ENCODE measurements at places on chromosomes 3 and 15.
A peak's percentile ranks its signal among the peaks of the same experiment; 100 is the strongest.

- no peak for DNase-seq
Observed at GRCh38 chr3:48931944-48932580, 13.4 kb downstream of the ARIH2 start.

- peak; percentile 39 for DNase-seq
Observed at GRCh38 chr3:197501879-197502620, 53.7 kb downstream of the BDH1 start.

DNA sequence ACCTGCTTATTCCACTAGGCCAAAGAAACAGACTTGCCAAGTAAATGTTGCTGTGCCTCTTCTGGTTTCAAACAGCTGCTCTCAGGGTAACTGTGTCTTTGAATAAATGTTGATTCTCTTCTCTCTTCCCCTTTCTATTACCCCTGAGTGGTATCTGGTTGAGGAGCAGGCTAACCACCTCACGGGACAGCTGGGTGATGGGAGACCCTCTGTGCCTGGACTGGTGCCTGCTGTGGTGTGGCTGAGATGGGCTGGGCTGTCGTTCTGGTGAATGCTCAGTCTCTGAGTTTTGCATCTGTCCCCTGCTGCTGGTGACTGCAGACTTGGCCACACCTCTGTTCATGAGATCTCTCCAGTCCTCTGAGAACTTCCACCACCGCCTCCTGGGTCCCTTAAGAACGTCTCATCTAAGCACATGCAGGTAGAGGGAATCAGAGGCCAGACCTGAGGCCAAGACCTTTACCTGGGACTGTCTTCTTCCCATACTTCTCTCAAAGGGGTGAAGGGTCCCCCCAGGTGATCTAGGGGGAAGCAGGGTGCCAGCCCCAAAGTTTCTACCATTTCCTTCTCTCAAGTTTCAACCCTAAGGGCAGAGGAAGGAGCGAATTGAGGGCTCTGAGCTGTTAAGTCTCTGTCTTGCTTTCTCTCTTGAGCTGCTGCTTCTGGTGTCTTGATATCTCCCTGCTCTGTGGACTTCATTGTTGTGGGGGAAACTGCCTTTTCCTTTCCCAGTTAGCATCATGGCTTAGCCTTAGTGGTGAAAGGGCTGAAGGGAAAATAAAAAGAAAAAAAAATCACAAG, 252.9 kb downstream of the EBLN2 start:
- DNase-seq, result no peak

- DNase-seq, result no peak
Observed at GRCh38 chr15:100256101-100256969, 85.4 kb downstream of the ADAMTS17 start.

- no peak for DNase-seq
Observed at GRCh38 chr3:15094187-15094875, 4.6 kb downstream of the RBSN start.

DNA sequence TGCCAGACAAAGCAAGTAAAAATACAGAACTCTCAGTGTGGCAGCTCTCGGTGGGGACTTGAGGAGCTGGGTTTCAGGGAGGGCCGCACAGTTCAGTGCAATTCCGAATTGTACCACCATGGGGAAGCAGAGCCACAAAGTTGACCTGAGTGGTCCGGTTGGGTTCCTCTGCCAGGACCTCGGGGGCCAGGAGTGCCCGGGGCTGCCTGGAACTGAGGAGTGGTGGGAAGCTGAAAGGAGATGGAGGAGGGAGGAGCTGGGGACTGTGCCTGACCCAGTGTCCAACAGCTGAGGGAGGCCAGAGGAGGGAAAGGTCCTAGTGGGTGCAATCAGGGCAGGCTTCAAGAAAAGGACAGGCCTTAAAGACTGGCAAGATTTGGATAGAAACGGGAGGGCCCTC, 32.2 kb upstream of the TRH start:
- DNase-seq, result peak; percentile 20

DNA sequence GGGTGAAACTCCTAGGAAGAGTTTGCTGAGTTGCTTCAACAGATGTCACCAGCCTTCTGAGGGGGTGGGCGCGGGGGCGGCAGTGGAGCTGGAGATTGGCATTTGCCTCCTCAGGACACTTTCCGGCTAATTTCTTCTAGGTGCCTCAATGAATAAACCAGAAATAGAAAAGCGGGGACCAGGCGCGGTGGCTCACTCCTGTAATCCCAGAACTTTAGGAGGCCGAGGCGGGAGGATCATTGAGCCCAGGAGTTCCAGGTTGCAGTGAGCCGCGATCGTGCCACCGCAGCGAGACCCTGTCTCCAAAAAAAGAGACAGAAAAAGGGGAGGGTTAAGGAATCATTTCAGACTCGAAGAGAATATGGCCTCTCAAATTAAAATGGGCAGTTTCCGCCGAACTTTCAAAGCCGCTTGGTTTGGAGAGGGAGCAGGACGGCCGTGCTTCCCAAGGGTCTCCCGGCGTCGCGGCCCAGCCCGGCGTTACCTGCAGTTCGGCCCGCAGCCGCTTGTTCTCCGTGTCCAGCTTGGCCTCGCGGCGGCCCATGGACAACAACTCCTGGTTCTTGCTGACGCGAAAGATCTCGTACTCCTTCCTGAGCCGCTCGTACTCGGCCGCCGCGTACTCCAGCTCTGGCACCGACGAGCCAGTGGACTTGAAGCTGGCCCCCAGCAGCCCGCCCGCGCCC, 587 bp downstream of the NPHP3 start:
- peak; percentile 16 for DNase-seq

DNA sequence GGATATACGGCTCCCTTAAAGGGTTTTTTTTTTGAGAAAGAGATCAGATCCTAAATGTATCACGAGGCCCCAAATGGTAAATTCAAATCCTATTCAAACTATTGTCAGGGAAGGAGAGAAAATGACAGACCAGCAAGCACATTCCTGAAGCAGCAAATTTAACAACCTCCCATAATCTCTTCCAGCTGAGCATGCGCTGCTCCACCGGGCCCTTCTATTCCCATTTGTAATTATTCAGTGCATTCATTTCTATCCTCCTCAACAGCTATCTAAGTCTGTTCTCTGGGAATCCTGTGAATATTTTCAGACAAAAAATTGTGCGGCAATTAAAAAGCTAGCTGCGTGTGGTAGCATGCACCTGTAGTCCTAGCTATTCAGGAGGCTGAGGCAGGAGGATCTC, 43.2 kb downstream of the MAGI1 start:
- DNase-seq, result no peak

- no peak for DNase-seq
Observed at GRCh38 chr3:183734750-183735494, 37.3 kb downstream of the YEATS2 start.

DNA sequence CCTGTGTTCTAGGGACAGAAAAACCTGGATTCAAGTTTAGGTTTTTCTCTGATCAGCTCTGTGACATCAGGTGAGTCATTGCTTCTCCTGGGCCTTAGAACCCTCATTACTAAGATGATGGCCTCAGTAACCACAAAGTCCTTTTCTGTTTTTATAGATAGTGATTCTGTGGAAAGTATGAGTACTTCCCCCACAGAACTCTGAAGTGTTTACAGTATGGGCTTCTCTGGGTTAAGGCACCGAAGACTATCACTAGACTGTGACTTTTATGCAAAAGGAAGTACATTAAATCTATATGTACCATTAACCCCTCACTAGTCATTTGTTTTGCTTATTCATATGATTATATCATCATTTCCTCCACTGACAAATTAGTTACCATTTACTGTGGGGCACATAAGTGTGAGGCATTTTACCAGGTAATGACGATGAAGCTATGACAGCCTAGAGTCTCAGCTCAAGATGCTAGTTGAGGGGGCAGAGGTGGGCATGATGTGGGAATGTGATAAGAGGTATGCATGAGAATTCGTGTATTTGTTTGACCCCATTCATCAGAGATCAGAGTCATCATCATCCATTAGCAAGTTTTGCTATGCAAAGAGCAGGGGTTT, 15.0 kb upstream of the RORA start:
- no peak for DNase-seq

DNA sequence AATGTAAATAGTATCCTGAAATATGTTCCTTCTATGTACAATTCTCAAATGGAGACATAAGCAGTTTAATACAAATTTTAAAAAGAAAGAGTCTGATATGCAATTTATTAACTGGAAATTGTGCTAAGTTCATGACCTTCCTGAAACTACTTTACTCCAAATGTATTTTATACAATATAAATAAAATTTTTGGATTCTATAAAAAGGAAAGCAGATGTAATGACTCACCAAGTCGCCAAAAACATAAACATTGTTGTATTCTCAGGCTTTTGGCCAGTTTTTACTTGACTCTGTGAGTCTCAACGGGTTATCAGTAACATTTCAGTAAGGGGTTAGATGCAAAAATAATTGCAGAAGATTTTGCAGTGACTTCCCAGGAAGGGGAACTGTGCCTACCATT, 948.2 kb downstream of the EPHA3 start:
- no peak for DNase-seq

GRCh38 chr3:108503722-108504121, 6.7 kb downstream of the MYH15 start:
- no peak for DNase-seq

DNA sequence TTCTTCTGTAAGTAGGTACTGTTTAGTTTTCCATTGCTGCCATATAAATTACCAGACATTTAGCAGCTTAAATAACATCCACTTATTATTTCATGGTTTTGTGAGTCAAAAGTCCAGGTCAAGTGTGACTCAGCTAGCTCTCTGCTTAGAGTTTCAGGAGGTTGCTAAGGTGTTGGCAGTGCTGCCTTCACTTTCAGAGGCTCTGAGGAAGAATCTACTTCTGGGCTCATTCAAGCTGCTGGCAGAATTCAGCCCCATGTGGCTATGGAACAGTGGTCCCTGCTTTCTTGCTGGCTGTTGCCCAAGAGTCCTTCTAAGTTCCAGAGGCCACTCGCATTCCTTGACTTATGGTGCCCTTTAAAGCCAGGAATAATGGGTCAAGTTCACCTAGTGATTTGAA, 4.5 kb downstream of the CFAP44 start:
- DNase-seq, result no peak

DNA sequence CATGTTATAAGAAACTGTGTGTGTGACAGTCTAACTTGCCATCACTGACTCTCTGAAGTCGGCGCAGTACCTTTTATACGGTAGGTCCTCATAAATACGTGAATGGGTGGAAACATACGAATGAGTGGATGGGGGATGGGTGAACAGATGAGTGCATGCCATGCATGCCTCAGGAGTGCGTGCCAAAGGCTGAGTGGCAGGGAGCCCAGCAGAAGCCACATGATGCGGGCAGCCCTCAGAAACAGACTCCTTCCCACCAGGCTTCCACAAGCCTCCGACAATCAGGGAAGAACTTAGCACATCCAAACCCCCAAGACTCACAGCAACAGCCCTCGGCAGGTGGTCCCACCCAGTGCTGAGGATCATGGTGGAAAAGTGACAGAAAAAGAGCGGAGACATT, 16.7 kb downstream of the HCN4 start:
- no peak for DNase-seq

GRCh38 chr3:22366781-22367180, 615.8 kb upstream of the ZNF385D start:
- no peak for DNase-seq

DNA sequence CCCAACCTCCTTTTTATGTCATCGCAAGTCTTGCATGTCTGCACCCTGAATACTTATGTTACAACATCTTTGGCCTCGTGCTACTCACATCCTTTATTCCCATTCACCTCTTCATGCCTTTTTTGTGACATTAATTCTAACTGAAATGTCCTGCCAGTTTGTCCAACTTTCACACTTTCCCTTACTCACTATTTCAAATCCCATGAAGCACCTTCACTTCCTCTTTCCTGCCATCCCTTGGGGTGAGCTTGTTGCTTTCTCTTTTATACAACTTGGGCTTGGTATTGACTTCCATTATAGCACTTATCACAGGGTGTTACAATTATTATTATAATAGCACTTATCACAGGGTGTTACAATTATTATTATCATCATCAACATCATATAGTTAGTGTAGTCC, 496.3 kb downstream of the NLGN1 start:
- no peak for DNase-seq

GRCh38 chr3:59001675-59002074, 48.1 kb downstream of the CFAP20DC start:
- no peak for DNase-seq

DNA sequence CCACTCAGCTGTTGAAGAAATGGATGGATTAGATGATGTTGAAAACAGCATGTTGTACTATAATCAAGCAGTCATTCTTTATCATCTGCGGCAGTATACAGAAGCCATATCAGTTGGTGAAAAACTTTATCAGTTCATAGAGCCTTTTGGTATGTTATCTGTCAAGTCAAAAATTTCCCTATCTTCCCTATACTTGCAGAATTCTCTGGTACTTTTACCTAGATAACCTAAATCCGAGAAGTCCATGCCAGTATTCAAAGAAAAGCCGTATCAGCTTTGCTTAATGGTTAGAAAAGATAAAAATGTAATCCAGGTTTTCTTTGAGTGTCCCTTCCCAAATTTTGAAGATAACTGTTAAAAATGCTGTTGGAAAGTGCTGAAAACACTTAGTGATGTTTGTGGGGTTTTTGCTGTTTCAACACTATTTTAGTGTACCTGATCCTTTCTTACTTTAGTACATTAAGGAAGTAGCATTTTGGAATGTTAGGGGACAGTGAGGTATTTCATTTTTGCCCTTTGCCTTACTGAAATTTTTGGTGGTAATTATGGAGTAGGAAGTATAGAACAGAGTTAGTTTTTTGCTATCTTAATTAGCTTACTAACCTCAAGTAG, 23.8 kb downstream of the CNOT10 start:
- no peak for DNase-seq

DNA sequence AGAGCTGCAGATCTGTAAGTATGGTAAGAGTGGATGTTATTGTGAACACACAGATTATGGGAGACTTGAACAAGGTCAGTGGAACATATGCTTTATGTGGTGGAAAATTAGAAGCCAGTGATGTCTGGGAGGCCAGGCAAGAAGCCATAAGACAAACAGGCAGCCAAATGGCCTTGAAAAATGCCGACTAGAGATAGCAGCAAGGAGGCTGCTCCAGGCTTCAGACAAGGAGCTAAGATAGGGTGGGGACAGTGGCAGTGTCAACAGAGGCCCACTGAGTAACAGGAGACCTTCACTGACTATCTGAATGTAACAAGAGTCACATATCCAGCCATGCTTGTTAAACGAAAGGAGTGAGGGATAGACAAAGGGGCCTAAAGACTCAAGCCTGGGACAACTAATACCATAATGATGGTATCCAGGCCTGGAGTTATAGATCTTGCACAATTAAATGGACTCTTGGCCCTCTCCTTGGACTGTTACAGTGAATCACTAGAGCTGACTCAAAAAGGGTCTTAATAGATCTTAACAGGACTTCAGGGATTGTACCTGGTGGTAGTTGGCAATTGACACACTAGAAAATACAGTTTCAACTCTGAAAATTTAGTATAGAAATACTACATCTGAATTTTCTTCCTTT, 50.6 kb downstream of the CFAP20DC start:
- DNase-seq, result no peak

DNA sequence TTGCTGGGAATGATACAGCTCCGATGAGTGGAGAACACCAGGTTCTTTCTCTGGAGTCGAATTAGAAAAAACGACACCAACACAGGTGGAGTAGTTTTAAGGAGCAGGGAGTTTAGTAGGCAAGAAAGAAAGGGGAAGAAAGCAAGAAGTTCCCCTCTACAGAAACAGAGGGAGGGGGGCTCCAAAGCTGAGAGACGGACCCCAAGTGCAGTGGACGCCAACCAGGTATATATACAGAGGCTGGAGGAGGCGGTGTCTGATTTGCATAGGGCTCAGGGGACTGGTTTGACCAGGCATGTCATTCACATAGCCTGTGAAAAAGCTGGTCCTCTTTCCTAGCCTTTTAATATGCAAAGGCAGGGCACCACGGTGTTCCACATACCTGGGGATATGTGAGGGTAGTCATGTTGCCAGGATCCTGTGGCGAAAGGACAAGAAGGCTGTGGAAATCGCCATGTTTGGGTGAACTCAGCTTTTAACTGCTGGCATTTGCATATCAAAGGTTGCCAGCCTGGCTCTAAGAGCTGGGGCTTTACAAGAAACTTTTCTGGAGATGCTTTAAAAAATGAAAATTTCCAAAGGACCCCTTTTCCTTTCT, 887.4 kb upstream of the EPHA6 start:
- DNase-seq, result no peak
